Activated CD4-positive, alpha-beta T cell treated with anti-CD3 and anti-CD28 coated beads for 24 hours (primary cell): ENCODE measurements at places on chromosomes 16 and 17.

DNA sequence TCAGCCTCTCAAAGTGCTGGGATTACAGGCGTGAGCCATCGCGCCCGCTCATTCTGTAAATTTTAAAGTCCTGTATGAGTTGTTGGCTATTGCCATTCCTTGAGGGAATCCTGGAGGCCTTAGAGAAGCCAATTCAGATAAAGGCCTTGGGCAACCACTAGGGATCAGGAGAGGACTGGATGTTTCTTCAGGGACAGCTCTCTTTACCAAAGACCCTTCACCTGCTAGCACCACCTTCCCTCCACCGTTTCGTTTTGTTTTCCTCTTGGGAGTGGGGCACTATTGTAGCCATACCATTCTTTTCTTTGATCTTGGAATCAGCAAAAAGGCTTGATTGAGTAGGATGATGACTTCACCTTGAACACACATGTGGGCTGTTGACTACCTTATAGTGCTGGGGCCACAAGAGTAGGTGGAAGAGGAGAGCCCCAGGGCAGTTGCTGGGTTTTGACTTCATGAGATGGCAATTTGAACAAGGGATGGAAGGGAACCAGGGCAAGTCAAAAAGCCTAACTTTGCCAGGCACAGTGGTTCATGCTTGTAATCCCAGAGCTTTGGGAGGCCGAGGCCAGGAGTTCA lies 7.0 kb upstream of the ANKRD40CL start:
- DNase-seq: no peak

GRCh38 chr16:50021544-50021943 lies 3.5 kb upstream of the CNEP1R1 start:
- DNase-seq: no peak

DNA sequence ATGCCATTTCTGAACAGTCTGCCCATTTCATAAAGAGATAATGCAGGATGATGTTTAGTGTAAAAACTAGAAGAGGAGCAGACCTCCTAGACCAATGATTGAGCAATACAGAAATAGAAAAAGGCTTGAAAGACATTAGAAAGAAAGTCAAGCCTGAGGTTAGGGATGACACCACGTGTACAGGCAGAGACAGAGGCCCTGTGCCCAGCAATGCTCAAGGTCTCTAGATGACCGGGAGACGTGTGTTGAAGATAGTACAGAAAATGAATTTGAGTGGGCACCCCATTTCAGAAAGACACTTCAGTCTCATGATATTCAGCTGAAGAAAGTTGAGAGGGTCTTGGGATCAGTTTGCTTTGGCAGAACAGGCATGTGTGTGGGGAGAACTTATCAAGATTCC lies 5.4 kb downstream of the GID4 start:
- DNase-seq: no peak

DNA sequence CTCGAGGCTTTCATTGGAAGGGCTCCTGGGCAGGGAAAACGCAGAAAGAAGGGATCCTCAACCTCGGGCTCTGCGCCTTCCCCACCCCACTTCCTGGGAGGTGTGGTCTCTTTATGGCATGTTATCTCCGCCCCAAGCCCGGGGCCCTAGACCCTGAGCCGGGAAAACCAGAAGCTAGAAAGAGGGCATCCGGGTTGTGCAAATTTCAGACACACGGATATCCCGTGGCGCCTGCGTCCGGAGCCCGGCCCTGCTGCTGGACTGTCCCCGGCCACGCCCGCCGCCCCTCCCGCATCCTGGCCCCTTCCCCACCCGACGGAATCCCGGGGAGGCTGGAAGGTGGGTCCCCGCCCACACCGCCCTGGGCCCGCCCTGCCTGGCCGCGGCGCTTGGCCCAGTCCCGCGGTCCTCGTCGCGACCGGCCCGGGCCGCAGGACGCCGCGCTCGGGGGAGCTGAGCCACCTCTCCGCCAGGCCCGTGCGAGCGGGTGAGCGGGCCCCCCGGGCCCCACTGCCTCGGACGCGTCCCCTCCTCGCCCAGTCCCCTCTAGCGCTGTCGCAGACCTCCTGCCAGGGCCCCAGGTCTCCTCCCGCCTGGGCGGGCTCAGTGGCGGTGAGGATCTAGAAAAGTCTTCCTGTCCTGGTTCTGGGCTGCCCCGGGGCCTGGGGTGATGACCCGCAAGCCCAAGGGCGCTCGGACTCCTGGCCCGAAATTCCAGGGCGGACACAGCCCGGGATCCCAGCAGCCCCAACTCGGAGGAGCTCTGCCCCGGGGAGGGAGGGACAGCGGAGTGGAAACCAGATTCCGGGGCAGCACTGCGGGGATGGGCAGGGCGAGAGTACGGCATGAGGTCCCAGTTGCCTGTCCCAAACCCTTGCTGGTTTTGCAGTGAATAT lies at the start of gene SLC16A5:
Gene SLC16A5, plus strand, starts transcription at position 397 of the 896 bp plus-strand sequence. CDS start 5,683 bp downstream, outside the sequence.
- no peak for DNase-seq

DNA sequence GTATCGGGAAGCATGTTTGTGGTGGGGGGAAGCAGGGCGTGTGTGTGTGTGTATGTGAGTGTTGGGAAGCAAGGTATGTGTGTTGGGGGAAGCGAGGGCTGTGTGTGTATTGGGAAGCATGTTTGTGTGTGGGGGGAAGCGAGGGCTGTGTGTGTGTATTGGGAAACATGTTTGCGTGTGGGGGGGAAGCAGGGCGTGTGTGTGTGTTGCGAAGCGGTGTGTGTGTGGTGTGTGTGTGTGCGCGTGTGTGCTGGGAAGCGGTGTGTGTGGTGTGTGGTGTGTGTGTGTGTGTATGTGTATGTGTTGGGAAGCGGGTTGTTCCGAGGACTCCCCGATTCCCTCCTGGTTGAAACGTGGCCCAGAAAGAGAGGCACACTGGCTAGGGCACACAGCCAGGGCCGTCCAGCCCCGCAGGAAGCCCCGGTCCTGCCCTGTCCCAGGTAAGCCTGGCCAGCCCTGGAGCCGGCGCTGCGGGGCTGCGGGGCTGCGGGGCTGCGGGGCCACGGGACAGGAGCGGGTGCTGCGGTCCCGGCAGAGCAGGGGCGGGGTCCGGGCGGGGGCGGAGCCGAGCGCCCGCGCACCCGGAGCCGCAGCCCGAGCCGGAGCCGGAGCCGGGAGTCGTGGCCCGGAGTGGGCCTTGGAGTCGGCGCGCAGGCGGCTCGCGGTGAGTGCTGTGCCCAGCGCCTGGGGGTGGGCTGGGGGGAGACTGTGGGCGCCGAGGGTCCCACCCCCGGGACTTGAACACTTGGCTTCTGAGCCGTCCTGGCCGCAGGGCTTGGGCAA lies at the start of gene NOD2:
Gene NOD2, plus strand, starts transcription at position 608 of the 783 bp plus-strand sequence. CDS start 5,890 bp downstream, outside the sequence.
- no peak for DNase-seq

DNA sequence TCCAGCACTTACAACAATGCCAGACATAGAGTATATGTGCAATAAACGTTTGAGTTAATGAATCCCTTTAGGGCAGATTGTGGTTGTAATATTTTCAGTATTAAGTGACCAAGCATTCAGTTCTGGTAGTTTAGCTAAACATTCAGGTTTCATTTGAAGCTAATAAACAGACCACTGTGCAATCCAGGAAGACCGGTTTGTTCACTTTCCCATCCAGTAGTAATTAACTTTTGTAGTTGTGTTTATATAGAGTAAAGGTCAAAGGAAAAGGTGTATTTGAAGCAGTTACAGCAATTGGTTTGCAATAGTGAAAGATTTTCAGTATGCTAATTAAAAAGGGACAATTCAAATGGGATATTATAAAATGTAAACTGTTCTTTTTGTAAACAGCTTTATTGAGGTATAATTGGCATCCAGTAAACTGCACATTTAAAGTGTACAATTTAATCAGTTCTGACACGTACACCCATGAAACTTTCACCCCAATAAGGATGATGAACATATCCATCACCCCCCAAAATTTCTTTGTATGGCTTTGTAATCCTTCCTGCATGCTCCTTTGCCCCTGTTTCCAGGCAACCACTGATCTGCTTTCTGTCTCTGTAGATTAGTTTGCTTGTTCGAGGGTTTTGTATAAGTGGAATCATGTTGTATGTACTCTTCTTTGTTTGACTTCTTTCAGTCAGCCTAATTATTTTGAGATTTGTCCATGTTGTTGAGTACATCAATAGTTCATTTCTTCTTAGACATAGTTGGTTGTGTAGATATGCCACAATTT lies 26.3 kb downstream of the MRTFB start:
- DNase-seq: no peak

GRCh38 chr17:48492401-48493298 lies 38.2 kb downstream of the HOXB1 start:
- peak; percentile 47 for DNase-seq

DNA sequence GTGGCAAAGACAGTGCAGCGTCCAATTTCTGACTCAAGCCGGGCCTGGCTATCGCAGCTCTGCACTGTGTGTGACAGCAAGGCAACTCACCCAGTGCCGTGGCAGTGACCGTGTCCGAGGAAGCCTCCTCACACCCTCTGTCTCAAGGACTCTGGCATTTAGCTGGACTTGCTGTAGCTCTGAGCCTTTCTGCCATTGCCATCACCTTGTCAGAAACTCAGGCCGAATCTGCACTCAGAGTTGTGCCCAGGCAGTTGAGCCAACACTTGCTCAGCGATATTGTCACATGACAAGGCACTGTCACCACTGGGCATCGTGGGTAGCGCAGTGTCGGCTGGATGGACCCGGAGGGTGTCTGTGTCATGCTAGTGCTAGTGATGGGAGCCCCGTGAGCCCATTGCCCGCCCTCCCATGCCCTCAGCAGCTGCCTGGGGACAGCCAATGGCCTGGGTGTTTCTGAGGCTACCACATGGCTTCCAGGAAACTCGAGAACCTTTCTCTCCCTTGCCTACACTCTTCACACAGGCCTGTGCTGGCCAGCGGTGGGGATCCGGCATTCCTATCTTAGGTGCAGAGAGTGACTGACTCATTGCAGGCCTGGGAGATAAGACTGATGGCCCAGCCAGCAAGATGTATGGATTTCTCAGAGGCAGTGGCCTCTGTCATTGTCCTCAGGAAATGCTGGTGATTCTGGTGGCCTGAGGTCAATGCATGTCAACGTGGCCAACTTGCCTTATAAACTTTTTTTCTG lies 22.1 kb upstream of the STH start:
- no peak for DNase-seq

DNA sequence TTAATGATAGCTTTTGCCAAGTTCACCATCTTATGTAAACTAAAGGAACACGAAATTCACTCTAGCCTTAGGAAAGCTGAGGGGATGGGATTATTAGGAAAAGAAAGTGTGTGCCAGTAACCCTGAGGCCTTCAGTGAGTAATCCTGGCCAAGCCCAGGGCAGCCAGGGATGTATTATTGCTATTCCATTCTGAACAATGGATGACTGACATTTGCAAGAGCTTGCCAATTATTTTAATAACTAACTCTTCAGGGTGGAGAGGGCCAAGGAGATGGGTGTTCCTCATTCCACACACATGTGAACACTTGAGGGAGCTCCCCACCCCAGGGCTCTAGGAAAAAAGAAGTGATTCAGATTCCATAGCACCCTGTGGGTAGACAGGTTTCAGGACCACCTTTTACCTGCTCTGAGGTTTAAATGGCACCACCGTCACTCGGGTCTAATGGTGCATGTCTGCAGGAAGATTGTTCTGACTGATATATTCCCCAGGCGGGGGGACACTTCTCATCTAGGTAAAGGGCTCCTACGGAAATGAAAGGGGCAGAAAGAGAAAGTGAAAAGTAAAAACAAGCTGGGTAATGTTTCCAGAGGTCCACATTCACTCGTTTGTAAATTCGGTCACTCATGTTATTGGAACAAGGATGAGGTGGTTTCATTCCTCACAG lies 41.5 kb downstream of the TK2 start:
- DNase-seq: no peak

GRCh38 chr17:49482144-49482817 lies 12.8 kb upstream of the NGFR start:
- no peak for DNase-seq
